ENCODE measurements at places on chromosomes 12 and 14.
A peak's percentile ranks its signal among the peaks of the same experiment; 100 is the strongest.

GRCh38 chr14:65054471-65055085, 47.7 kb downstream of the MAX start:
- DNase-seq = no peak

DNA sequence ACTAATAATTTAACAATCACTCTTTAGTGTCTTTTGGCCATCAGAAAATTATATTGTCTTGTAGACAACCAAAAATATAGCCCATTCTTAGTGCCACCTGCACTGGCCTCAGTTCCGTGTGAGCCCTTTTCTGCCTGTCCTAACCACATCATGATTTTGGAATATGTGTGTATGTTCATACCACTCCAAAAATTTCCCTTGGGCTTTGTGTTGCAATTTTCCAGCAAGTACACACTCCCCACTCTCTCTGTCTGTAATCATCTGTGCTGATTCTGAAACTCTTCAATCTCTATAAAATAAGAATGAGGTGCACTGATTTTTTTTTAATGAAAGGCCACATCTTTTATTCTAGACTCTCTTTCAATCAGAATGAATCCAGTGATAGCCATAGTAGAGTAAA, 196.0 kb downstream of the PIK3C2G start:
- no peak for DNase-seq

- DNase-seq = no peak
These were observed 14.3 kb downstream of the HECTD4 start for GRCh38 chr12:112367965-112368364.

- DNase-seq = no peak
These were observed 31.3 kb upstream of the PPM1A start for GRCh38 chr14:60217713-60218112.

DNA sequence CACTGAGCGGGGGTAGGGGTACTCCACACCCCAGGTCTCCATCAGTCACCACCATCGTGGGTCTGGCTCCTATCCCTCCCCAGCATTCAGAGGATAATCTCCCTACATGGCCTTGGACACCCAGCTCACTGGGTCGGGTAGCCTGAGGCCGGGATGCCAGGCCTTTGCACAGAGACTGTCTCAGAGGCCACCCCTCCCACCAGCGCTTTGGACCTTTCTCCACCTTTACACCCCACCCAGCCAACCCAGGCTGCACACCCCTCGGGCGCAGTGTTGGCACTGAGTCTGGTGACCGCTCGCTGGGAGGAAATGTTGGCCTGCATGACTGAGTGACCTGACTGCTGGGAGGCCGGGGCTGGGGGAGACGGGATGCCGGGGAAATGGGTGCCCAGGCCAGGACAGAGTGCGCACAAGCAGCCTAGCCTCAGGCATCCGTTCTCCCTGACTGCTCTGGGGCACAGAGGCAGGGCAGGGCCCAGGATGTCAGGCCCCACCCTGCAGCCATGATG, 10.6 kb upstream of the LBHD2 start:
- no peak for DNase-seq

GRCh38 chr12:51942501-51943000, 8.9 kb upstream of the ACVR1B start:
- DNase-seq = no peak

GRCh38 chr12:114275932-114276785, 129.8 kb downstream of the TBX5 start:
- no peak for DNase-seq

DNA sequence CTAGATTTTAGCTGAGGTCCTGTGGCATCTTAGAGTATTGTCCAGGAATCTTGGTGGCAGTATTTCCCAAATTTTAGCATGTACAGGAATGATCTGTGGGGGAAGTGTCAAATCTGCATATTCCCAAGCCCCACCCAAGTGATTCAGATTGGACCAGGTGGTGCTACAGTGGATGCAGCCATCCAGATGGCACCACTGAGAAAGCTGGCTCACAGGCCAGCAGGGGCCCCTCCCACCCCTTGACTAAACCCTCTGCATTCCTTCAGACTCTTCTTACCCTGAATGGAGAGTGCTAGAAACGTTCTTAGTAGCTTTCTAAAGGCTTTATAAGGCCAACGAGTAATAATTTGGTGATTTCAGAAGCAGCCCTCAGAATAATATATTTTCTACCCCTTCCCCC, 255.2 kb downstream of the NRXN3 start:
- no peak for DNase-seq

DNA sequence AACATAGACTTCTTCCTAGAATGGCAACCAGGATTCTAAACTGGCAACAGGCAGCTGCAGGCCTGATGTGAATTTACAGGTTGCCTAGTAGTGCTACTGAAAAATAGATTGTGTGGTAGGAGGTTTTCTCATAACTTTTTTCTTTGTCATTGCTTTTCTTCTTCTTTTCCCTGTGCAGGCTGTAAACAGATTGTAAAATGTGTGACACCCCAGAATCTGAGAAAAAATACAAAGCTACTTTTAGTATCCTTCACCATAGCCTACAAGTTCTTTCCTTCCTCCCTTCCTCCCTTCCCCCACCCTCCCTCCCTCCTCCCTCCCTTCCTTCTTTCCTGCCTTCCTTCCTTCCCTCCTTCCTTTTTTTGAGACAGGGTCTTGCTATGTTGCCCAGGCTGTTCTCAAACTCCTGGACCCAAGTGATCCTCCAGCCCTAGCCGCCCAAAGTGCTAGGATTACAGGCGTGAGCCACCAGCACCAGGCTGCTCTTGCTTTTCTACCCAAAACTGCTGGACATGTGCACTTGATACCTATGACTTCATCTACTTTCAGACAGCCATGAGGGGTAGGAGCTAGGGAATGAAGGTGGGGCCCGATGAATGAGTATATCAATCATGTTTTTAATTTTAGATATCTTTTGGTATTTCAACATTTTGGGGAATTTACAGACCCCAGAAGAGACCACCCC, 114.2 kb upstream of the EEA1 start:
- no peak for DNase-seq

DNA sequence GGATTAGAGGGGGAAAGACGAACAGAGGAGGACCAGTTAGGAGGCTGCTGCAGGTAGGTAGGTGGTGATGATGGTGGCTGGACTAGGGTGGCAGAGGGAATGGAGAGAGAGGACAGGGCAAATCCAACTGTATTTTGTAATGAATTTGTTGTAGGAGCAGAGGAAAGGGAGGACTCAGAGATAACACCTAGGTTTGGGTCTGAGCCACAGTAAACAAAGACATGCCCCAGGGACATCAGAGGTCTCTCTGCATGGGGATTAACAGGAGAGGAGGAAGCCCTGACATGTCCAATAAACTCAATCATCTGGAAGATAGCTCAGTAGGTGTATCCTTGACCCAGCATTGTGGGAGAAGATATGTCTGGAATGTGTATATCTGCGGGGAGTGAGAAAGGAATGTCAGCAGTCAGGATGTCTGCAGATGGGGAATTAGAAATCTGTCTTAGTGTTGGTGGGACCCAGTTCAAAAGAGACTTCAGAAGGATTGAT, 4.7 kb upstream of the SLC48A1 start:
- DNase-seq = peak; percentile 72

DNA sequence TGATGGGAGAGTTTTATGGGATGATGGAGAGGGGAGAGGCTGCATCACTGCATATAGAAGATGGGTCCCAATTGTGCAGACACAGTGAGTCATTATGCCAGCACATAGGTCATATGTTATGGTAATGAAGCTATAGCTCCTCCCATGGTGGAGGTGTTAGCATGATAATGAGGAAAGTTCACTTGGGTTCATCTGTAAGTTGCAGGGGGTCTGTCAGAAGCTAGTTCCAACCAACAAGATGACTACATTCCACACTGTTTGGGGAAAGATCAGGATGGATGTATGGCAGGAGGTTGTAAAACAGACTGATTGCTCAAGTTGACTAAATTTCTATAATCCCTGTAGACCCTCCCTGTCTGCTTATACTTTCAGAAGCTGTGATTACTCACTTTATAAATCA, 561.3 kb downstream of the C12orf50 start:
- no peak for DNase-seq

DNA sequence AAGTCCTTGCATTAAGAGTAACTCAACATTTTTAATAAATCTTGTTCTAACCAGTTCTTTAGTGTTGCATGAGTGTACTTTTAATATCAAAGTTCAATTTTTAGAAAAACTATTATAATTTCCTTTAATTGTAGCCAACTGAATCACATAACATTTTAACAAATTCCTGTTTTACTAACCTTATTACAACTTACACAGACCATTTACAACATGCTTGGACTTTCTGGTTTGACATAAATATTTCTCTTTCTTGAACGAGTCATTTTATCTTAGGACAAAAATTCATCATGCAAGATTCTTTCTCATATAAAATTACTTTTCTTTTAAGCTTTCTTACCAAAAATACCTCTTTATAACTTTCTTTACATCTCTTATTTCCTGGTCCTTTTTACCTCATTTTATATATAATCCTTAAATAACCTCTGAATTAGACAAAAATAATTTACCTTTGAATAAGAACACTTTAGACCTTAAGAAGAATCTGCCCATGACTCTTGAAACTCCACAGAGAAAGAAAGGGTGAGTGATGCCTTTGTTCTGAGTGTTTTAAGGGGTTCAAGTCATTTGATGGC, 3.9 kb downstream of the SLCO1A2 start:
- peak; percentile 8 for DNase-seq

- DNase-seq = no peak
These were observed 13.3 kb downstream of the SART3 start for GRCh38 chr12:108547686-108548085.

- no peak for DNase-seq
These were observed 288.4 kb downstream of the GXYLT1 start for GRCh38 chr12:41856228-41856627.

- DNase-seq = peak; percentile 100
These were observed 24.5 kb downstream of the MOK start for GRCh38 chr14:102280376-102280962.

- DNase-seq = no peak
These were observed 1822.9 kb upstream of the FLRT2 start for GRCh38 chr14:83707056-83707455.

DNA sequence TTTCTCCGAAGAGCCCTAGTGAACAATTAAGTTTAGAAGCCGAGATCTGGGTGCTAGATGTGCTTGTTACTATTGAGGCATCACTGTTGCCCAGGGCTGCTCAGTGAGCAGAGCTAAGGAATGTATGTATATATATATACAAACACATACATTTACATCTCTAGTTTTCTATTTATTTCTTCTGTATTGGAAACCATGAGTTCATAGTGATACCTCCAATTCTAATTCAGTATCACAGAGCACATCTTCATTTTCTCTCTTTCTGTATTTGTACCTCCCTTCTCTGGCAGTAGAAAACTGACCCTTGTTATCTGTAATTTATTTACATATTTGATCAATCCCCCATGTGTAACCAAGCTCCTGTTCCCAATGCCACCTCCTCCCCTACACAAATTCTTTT, 40.7 kb upstream of the FUT8 start:
- no peak for DNase-seq

GRCh38 chr12:125098676-125099408, 33.6 kb downstream of the AACS start:
- DNase-seq = no peak

- DNase-seq = no peak
These were observed 4.8 kb downstream of the SCNN1A start for GRCh38 chr12:6370576-6370935.

DNA sequence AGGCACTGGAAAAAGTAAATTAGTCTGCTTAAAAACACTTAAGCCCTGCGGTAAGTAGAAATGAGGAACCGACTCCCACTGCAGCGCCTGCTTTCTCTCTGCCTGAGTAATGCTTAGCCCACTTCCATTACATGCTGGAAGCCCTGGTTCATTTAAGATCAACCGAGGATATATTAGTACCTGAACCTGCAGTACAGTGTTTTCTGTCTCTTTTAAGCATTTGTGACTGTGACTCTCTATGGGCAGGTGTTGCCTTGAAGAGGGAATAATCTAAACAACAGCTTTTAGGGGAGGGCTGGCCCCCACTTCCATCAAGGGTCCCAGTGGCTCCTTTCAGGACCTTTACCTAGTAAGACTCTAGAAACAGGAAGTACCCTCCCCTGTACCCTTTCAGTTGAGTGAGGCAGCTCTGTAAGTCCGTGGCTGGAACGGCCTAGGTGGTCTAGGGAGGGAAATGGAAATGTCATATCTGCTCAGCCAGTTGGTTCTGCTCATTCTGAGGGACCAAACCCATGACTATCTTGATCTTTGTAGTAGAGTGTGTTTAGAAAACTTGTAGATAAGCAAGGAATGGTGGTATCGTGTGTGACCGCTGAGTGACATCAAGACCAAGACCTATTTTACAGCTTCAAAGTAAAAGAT, 56.2 kb downstream of the FNTB start:
- no peak for DNase-seq

- no peak for DNase-seq
These were observed 523.0 kb upstream of the FOXG1 start for GRCh38 chr14:28243600-28243999.

DNA sequence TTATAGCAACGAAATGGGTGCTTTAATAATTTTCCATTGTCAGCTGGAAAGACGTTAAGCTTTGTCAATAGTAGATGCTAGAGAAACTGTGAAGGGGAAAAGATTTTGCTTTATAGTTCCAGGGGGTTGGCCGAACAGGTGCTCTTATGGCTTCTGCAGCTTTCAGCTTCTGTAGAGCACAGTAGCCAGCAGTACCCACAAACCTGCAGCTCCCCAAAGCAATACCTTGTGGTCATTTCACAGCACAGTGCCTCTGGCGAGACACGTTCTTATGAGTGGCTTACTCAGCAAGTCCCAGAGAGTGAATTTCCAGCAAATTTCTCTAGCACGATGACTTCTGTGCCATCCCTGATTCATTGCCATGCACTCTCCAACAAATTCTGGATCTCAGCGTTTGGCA, 416.3 kb upstream of the ATP2B1 start:
- DNase-seq = no peak

DNA sequence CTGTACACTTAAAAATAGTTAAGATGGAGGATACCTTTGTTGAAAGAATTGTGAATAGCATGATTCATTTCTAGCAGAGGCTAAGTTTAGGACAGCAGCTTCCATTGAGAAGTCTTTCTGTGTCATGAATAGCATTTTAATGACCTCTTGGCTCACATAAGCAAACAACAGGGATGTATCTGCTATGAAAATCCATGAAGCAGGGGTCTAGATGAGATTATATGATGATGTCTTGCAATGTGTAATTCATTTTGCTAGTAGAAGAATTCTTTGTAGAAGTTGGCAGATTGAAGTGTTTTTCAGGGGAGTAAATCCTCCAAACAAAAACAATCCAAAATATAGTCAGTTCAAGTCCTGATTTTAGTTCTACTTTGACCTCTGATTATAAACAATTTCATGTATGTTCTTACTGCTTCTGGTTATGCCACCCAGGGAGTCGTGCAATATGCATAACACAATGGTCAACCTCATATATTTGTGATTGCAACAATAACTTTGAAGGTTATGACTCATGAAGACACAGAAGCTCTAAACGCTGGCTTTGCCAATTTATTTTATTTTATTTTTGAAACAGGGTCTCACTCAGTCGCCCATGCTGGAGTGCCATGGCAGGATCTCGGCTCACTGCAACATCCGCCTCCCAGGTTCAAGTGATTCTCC, 6.9 kb upstream of the RD3L start:
- DNase-seq = no peak

DNA sequence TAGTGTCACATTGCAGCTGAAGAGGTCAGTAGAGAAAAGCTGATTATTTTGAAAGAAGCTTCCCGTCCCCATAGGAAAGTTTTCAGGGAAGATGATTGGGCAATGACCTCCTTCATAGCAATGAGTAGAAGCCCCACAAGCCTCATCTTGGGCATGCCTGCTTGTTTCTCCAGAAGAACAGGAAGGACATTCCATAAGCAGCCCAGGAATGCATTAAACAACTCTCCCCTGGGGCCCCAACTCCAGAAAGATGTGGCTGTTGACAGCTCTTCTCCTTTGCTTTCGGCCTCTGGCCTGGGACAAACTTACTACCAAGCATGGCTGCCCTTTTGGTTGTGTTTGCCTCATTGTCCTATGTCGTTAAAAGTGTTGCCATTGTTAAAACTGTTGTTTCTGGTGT, 5.7 kb upstream of the VDR start:
- peak; percentile 73 for DNase-seq

All from EL (cell line).